ENCODE measurements at places on chromosomes 4 and X. TPM values are rescaled to one million over a fixed set of nuclear protein-coding genes. Genes with fewer than 3 reads are reported as not detected.

AP1S2 gene
- 55.3 TPM for total RNA-seq

SRPX gene
- total RNA-seq: 0.96 TPM

TMEM31 gene
- total RNA-seq: not detected

FAM13A gene
- 16.1 TPM for total RNA-seq

SLC25A5 gene
- 360 TPM for total RNA-seq

TECRL gene
- not detected for total RNA-seq

NWD2 gene
- not detected for total RNA-seq

CXCL11 gene
- total RNA-seq: 0.30 TPM

DBET gene
- total RNA-seq: not detected

DNA sequence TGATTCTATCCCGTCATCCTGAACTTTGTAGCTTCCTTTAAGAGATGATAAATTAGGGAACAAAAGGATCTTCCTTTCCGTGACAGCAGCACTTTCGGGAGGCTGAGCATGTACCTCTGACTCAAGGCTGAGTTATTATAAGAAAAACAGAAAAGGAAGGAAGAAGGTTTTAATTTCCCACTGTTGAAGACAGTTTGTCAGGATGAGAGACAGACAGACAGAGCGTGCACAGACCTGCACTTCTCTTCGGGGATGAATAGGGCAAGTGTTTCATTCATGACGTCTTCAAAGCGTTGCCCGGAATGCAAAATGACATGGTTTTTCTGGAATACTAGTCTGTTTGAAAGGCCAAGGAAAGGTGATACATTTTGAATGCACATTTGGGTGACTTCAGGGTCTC, 405.3 kb upstream of the FAT1 start:
- no peak overlapping the region for H3K4me3 ChIP-seq
- no peak overlapping the region for H3K27ac ChIP-seq
- H3K4me1 ChIP-seq: no peaks in the 10 kb centered on the region
- H3K27me3 ChIP-seq: peaks cover 54% of the 10 kb centered on the region
- H3K36me3 ChIP-seq: no peaks in the 10 kb centered on the region

- no peak overlapping the region for H3K27ac ChIP-seq
- H3K36me3 ChIP-seq: no peaks in the 10 kb centered on the region
- no peaks in the 10 kb centered on the region for H3K4me1 ChIP-seq
- DNase-seq: no peak
- H3K27me3 ChIP-seq: no peaks in the 10 kb centered on the region
- no peak overlapping the region for H3K4me3 ChIP-seq
Measured at GRCh38 chrX:125219852-125220251, 99.8 kb upstream of the TEX13C start.

GRCh38 chr4:8848507-8849265, 23.0 kb downstream of the HMX1 start:
- H3K27ac ChIP-seq: no peak overlapping the region
- DNase-seq: no peak
- no peaks in the 10 kb centered on the region for H3K4me1 ChIP-seq
- no peak overlapping the region for H3K4me3 ChIP-seq
- no peaks in the 10 kb centered on the region for H3K36me3 ChIP-seq

GRCh38 chr4:7206385-7206784, 14.0 kb downstream of the SORCS2 start:
- H3K4me1 ChIP-seq: no peaks in the 10 kb centered on the region
- DNase-seq: peak; percentile 21
- no peaks in the 10 kb centered on the region for H3K36me3 ChIP-seq
- H3K27me3 ChIP-seq: no peaks in the 10 kb centered on the region

- no peaks in the 10 kb centered on the region for H3K27me3 ChIP-seq
- H3K27ac ChIP-seq: no peak overlapping the region
- H3K36me3 ChIP-seq: no peaks in the 10 kb centered on the region
- no peak overlapping the region for H3K4me3 ChIP-seq
- H3K4me1 ChIP-seq: no peaks in the 10 kb centered on the region
Measured at GRCh38 chr4:62133977-62134376, 933.9 kb downstream of the ADGRL3 start.

GRCh38 chrX:10325611-10326010, 168.8 kb downstream of the CLCN4 start:
- H3K27me3 ChIP-seq: no peaks in the 10 kb centered on the region
- no peaks in the 10 kb centered on the region for H3K36me3 ChIP-seq
- no peak overlapping the region for H3K4me3 ChIP-seq
- no peaks in the 10 kb centered on the region for H3K4me1 ChIP-seq
- H3K27ac ChIP-seq: no peak overlapping the region

- DNase-seq: peak; percentile 15
- H3K27ac ChIP-seq: no peak overlapping the region
- no peaks in the 10 kb centered on the region for H3K27me3 ChIP-seq
- no peaks in the 10 kb centered on the region for H3K36me3 ChIP-seq
Measured at GRCh38 chrX:65932173-65933084, 107.5 kb downstream of the VSIG4 start.

DNA sequence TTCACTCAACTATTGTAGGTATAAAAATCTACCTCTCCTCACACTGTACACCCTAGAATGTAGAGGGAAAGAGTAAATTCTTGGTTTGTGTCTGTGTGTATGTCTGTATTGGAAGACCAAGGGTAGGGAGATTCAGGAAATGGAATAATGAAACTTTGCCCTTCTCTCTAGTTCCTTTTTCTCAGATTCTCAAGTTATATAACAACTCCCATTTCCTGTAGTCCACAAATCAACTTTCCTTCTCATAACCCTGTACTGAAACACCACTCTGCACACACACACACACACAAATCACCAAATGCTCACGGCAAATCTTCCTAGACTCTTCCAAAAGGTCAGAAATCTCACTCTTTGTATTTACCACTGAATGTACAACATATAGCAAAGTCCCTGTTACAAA, 824.5 kb upstream of the DIAPH2 start:
- H3K27ac ChIP-seq: no peak overlapping the region
- H3K4me1 ChIP-seq: no peaks in the 10 kb centered on the region

- H3K27me3 ChIP-seq: no peaks in the 10 kb centered on the region
- no peak overlapping the region for H3K4me3 ChIP-seq
- no peak overlapping the region for H3K27ac ChIP-seq
- H3K4me1 ChIP-seq: no peaks in the 10 kb centered on the region
Measured at GRCh38 chr4:19368800-19369199, 882.9 kb upstream of the SLIT2 start.

- no peak overlapping the region for H3K27ac ChIP-seq
- H3K36me3 ChIP-seq: no peaks in the 10 kb centered on the region
- DNase-seq: no peak
Measured at GRCh38 chr4:135545616-135546317, 1344.2 kb upstream of the PABPC4L start.

DNA sequence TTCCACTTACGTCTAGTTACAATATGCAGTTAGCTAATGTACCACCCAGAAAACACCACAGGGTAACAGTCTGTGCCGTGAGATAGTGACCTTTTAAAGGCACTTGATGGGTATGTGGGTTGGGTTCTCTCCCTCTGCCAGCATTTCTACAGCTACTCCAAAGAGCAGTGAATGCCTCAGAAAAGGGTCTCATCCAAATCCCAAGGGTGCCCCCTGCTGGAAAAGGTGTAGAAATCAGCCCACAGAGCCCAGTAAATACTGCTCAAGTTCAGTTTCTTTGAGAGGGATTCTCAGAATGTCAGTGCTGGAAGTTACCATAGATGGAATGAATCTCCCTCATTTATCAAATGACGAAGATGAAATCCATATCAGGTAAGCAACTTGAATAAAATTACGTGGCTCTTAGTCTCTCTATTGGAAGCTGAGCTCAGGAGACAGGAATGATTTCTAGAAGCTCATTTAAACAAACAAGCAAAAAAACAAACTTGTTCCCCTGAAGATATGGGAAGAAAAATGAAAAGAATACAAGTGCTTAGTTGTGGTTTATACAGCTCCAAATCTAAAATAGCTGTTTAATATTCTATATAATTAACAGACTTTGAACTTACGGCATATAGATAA, 9.5 kb downstream of the RNF175 start:
- DNase-seq: peak; percentile 90
- H3K4me3 ChIP-seq: no peak overlapping the region
- H3K36me3 ChIP-seq: no peaks in the 10 kb centered on the region
- no peaks in the 10 kb centered on the region for H3K27me3 ChIP-seq
- H3K4me1 ChIP-seq: no peaks in the 10 kb centered on the region

DNA sequence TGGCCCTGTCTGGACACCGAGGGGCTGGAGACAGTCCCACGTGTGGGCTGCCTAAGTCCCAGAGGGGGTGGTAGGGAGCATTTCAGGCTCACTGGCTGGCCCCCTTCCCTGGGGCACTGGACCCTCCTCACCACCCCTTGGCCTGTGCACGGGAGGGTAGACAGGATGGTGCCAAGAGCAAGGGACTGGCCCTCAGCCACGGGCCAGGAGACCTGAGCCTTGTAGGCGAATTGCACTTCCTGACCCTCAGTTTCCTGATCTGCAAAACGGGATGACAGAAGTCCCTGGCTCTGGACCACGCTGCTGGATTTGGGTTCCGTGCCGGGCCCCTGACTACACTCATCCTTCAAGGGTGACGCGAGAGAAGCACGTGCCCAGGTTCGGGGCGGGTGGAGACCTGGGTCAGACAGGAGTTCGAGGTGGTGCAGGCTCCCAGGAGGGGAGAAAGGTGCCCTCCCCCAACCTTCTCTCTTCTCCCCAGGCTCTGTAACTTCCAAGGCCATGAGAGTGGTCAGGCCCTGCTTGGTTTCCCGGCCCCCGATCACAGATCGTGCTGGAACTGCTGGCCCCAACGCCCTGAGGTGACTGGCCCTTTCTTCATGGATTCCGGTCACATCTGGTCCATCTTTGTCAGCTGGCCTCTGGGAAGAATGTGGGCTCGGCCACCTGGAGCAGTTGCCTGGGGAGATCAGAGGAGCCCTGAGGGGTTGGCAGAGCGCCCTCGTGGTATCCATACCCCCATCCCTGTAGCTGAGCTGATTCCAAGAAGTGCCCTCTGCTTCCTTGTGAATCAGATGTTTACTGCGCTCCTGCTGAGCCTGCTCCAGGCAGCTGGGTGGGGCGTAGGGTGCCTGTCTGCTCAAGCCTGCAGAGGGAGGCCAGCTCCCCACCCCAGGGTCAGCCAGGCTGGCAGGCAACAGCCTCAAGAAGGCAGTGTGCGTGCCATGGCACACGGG, 3.3 kb downstream of the SH3BP2 start:
- H3K27me3 ChIP-seq: no peaks in the 10 kb centered on the region
- H3K36me3 ChIP-seq: no peaks in the 10 kb centered on the region
- H3K4me3 ChIP-seq: no peak overlapping the region
- DNase-seq: no peak

GRCh38 chr4:38532908-38533499, 131.0 kb upstream of the KLF3 start:
- H3K4me1 ChIP-seq: no peaks in the 10 kb centered on the region
- H3K27ac ChIP-seq: no peak overlapping the region
- no peak overlapping the region for H3K4me3 ChIP-seq
- no peak for DNase-seq
- H3K27me3 ChIP-seq: no peaks in the 10 kb centered on the region
- no peaks in the 10 kb centered on the region for H3K36me3 ChIP-seq

DNA sequence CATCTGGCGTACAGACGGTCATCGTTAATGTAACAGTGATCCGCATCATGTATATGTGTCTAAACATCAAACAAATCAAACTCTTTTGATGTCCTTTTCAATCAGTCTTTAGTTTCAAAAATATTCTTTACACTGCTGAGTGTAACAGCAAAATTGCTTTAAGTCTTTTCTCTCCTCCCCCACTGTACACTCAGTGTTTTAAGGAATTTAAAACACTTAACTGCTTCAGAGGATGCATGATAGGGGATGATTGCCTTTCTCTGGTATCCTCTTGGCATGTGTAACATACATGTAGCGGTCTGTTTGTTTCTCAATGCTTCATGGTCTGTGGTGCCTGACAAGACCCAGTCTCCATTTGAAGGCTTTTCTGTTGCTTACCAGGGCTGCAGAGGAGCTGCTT, 41.6 kb downstream of the LIMCH1 start:
- H3K4me1 ChIP-seq: no peaks in the 10 kb centered on the region
- no peaks in the 10 kb centered on the region for H3K36me3 ChIP-seq
- no peak for DNase-seq
- H3K4me3 ChIP-seq: no peak overlapping the region
- H3K27ac ChIP-seq: no peak overlapping the region
- H3K27me3 ChIP-seq: peaks cover 8% of the 10 kb centered on the region

DNA sequence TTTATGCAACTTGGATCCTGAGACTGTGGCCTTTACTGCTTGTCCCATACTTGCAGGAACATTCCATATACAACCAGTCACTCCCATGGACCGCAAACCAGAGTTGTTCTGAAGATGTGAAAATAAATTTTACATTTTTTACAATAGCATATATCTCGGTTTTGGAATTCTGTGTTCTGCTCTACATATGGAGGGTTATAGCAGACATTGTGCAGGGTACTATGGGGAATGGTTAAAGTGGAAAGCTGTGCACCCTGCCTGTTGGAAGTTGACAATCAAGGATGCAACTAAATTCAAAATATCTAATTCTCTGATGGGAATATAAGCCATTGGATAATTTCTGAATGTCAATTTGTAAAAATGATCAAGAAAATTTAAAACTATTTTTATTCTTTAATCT, 603.3 kb downstream of the RAB28 start:
- H3K4me3 ChIP-seq: no peak overlapping the region
- no peaks in the 10 kb centered on the region for H3K4me1 ChIP-seq
- DNase-seq: no peak
- no peak overlapping the region for H3K27ac ChIP-seq

- no peak overlapping the region for H3K27ac ChIP-seq
- no peak overlapping the region for H3K4me3 ChIP-seq
- H3K4me1 ChIP-seq: peaks cover 8% of the 10 kb centered on the region
- H3K36me3 ChIP-seq: no peaks in the 10 kb centered on the region
- no peak for DNase-seq
Measured at GRCh38 chr4:16023776-16024408, 59.9 kb downstream of the PROM1 start.

DNA sequence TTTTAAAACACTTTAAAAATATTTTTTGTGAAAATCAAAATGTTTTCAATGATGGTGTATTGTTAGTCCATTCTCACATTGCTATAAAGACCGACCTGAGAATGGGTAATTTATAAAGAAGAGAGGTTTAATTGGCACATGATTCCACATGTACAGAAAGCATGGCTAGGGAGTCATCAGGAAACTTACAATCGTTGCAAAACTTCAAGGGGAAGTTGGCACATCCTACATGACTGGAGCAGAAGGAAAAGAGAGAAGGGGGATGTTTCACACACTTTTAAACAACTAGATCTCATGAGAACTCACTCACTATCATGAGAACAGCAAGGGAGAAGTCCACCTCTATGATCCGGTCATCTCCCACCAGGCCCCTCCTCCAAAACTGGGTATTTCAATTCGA, 110.7 kb downstream of the TMEM47 start:
- no peaks in the 10 kb centered on the region for H3K4me1 ChIP-seq
- no peak overlapping the region for H3K4me3 ChIP-seq
- no peak overlapping the region for H3K27ac ChIP-seq
- peak; percentile 10 for DNase-seq
- no peaks in the 10 kb centered on the region for H3K27me3 ChIP-seq

DNA sequence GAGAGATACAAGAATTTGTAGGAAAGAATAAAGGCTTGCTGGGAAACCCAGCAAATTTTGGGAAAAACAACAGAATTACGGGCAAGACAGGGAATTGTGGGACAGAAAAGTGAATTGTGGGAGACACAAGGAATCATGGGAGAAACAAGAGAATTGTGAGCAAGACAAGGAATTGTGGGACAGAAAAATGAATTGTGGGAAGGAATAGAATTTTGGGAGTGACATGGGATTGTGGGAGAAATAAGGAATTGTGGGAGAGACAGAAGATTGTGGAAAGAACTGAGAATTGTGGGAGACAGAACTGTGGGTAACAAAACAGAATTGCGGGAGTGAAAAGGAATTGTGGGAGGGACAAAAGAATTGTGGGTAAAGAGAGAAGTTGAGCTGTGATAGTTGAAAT, 1.2 kb upstream of the HCCS start:
- peak overlapping the region; percentile 66 for H3K4me3 ChIP-seq
- H3K27me3 ChIP-seq: no peaks in the 10 kb centered on the region
- DNase-seq: no peak
- H3K4me1 ChIP-seq: no peaks in the 10 kb centered on the region
- H3K27ac ChIP-seq: no peak overlapping the region
- H3K36me3 ChIP-seq: peaks cover 5% of the 10 kb centered on the region

Measured in A673 (cell line).